Stimulated activated CD4-positive, alpha-beta T cell treated with anti-CD3 and anti-CD28 coated beads, Interleukin-15, amount 100 ng/mL, for 1 hour (primary cell): ENCODE measurements at places on chromosomes 3 and 15.
A peak's percentile ranks its signal among the peaks of the same experiment; 100 is the strongest.

DNA sequence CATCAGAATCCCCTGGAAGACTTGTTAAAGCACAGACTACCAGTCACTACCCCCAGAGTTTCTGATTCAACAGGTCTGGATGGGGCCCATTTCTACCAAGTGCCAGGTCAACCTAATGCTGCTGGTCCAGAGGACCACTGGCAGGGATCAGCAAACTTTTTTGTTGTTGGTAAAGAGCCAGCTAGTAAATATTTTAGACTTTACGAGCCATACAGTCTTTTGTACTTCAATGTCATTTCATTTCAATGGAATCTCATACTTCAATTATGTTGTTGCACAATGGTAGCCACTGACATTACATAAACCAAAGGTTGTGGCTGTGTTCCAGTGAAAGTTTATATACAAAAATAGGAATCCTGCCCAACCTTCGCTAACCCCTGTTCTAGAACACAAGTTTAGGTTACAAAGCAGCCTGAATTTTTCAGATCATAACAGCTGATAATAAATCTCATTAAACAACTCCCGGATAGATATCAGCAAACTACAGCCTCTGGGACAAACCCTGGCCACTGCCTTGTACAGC is 28.7 kb downstream of the ULK4 start:
- no peak for DNase-seq

GRCh38 chr3:70120357-70120966 is 120.9 kb downstream of the SAMMSON start:
- DNase-seq, result peak; percentile 33

- peak; percentile 60 for DNase-seq
Observed at GRCh38 chr15:90059208-90059985, 42.9 kb downstream of the IDH2 start.

GRCh38 chr3:13322324-13322723 is 97.8 kb downstream of the NUP210 start:
- no peak for DNase-seq

- no peak for DNase-seq
Observed at GRCh38 chr15:40793216-40793989, 13.5 kb upstream of the ZFYVE19 start.

DNA sequence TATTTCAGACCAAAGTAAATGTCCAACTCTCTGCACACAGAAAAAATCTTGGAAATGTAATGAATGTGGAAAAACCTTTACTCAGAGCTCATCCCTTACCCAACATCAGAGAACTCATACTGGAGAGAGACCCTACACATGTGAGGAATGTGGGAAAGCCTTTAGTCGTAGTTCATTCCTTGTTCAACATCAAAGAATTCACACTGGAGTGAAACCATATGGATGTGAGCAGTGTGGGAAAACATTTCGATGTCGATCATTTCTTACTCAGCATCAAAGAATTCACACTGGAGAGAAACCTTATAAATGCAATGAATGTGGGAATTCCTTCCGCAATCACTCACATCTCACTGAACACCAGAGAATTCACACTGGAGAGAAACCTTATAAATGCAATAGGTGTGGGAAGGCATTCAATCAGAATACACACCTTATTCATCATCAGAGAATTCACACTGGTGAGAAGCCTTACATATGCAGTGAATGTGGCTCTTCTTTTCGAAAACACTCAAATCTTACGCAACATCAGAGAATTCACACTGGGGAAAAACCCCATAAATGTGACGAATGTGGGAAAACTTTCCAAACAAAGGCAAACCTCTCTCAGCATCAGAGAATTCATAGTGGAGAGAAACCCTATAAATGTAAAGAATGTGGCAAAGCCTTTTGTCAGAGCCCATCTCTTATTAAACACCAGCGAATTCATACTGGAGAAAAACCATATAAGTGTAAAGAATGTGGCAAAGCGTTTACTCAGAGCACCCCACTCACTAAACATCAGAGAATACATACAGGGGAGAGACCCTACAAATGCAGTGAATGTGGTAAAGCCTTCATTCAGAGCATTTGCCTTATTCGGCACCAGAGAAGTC is 8.0 kb upstream of the ZNF501 start:
- no peak for DNase-seq

GRCh38 chr3:171960159-171960558 is 79.2 kb upstream of the FNDC3B start:
- DNase-seq, result no peak

DNA sequence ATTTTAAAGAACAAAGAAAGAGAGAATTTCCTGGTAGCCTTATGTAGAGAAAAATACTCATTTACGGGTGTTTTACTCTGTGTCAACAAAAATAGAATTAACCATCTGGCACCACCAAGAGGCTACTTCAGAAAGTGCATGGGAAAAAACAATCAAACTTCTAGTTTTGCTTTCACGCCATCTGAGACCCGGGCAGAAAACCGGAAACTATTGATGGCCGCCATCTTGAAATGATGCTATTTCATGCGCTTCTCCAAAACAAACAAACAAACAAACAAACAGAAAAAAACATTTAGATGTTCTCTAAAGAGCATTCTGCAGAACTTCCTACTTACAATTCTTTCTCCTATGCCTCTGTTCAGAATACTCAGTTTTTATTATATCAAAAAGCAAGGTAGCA is 49.4 kb upstream of the SYNPR start:
- DNase-seq, result no peak

DNA sequence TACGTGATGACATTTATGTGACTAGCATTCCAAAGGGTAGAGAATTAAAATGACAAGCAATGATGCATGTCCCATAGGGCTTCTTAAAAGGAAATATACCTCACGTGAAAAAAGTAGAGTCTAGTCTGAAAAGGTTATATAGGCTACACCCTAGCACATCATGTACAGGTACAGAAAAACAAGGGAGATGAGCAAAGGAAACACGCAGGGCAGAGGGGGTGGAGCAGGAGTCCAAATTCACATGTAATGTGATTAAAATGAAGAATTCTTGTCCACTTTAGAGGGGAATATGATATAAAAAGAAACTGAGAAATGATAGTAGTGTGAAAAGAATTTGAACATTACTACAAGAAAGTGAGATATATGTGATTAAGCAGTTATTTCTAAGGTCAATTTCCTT is 59.4 kb downstream of the HACD2 start:
- DNase-seq, result no peak

- DNase-seq, result no peak
Observed at GRCh38 chr3:126620738-126621137, 34.2 kb downstream of the TXNRD3 start.

GRCh38 chr3:128242818-128243601 is 89.7 kb downstream of the EEFSEC start:
- DNase-seq, result no peak

DNA sequence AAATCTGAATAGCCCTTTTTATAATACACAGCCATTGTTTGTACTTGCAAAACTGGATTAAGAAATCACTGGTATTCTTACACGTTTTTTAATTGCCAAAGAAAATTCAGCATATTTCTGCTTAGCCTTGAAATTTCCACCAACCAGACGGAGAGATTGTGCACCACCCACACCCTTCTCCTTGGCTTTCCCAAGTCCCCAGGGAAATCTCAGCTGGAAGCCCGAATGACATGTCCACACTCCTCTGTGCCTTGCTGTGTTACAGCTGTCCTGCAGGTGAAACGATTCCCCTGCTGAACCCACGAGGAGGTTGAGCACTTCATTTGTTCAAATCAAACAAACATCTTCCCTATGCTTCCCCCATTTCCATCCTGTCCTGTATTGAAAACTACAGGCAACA is 49.6 kb upstream of the PPARG start:
- DNase-seq, result no peak

GRCh38 chr15:81168644-81169043 is 28.0 kb upstream of the IL16 start:
- DNase-seq, result no peak

- DNase-seq, result no peak
Observed at GRCh38 chr15:32871883-32872282, 154.1 kb downstream of the GREM1 start.

DNA sequence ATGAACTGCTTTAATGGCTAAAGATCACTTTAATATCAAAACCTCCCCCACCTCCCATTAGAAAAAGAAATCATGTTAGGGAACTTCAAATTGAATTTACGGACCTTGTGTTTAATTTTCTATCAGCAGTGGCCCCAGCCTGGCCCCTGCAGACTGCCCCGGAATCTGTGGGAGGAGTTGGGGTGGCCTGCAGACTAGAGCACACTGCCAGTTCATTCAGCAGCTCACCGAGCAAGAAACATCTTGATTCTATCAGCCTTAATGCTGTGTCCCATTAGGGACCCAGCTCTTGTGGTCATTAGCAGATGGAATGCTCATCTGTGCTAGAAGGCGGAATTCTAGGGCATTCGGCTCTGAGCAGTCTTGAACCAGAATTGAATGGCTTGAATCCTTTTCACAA is 54.2 kb downstream of the FLNB start:
- no peak for DNase-seq

- no peak for DNase-seq
Observed at GRCh38 chr3:146222204-146223046, 28.5 kb downstream of the PLSCR4 start.

- DNase-seq, result no peak
Observed at GRCh38 chr3:22691407-22691806, 511.7 kb upstream of the UBE2E2 start.

GRCh38 chr3:69628951-69629350 is 110.3 kb upstream of the MITF start:
- DNase-seq, result no peak

DNA sequence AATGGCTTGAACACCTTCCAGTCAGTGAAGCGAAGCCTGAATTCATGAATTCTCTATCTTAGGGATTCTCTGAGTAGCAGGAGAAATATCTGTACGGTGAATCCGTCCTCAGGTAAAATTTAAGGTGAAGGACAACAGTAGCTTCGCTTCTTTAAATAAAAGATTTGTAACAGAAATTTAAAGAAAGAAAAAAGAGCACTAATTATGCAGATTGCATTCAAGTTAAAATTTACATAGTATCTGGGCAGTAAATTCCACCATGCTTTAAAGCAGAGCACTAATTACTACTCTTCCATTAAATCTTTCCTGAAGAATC is 282.6 kb downstream of the FGF12 start:
- DNase-seq, result no peak

- DNase-seq, result no peak
Observed at GRCh38 chr3:88267441-88267840, 117.7 kb downstream of the C3orf38 start.

GRCh38 chr3:169931747-169932520 is 20.6 kb downstream of the SAMD7 start:
- DNase-seq, result no peak

- DNase-seq, result no peak
Observed at GRCh38 chr3:172448661-172449465, 607 bp upstream of the GHSR start.

- DNase-seq, result no peak
Observed at GRCh38 chr3:65854606-65855304, 184.0 kb downstream of the MAGI1 start.

DNA sequence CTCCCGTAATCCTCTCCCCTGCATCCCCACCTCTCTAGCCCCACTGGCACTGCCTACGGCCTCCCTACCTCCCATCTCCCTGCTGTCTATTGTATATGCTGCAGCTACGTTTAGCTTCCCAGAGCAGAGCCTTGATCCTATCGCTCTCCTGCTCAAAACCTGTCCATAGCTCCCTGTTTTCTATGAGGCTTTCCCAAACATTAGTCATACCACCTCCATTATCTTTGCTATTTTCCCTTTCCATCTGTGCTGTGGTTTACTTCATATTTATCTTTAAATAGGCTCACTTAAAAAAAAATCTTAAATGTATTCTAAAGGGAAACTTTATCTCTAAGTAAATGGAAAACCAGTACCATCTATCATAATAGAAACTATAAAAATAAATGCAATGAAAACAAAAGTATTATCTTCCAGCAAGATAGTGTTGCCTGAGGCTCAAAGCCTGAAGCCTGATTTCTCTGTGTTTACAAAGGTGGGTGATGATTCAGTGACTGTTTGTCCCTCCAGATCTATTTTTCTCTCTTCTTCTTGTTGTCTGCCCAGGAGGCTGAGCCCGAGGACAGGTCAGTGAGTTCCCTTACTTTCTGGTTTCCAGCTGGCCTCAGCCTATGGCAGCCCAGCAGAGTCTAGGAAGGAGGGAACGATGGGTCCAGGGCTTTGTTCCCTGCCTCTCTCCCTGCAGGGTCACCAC is 397.1 kb upstream of the CFAP20DC start:
- DNase-seq, result no peak

DNA sequence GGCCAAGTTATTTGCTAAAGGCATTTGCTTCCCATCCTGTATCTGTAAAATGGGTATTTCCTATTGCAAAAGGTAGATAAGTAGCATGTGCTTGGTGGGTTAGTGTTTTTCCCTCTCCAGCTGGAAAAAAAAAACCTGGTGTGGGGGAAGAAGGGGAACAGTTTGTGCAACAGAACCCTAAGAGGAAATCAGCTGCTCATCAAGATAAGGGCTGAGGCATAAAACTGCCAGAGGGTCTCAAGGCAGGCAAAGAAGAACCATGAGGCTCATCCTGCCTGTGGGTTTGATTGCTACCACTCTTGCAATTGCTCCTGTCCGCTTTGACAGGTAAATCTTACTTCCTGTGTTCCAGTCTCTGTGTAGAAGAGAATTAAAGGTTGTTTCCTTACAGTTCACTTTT is at the start of gene CPA3:
Gene CPA3, plus strand, starts transcription at position 248 of the 400 bp plus-strand sequence. Its CDS starts 12 bp downstream, at position 260.
- DNase-seq, result no peak

- DNase-seq, result no peak
Observed at GRCh38 chr15:58882243-58882642, 51.2 kb downstream of the SLTM start.
